ENCODE measurements at places on chromosomes 13 and 19.

DNA sequence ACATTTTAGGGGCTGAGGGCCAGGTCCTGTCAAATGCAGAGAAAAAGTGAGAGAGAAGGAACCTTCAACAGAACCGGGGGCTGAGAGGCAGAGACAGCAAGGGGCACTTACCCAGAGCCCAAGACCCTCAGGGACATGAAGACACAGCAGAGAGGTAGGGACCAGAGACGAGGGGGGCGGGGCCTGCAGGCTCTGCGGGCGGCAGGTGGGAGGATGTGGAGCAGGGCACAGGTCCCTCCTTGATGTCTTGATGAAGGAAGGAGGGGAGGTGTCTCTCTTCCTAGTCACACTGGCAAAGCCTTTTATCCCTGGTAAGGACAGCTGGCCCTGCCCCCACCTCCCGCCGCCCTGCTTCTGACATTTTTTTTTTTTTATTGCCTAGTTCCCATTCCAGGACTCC, at the start of gene KLK14:
Gene KLK14 (minus strand): TSS at position 277 of the 400 bp plus-strand sequence. CDS start 273 bp downstream, at position 4.
- no peak for DNase-seq

GRCh38 chr19:47157431-47158321, 27.0 kb downstream of the SAE1 start:
- peak; percentile 12 for DNase-seq

- no peak for DNase-seq
Observed at GRCh38 chr19:7718668-7719067, 13.2 kb downstream of the CLEC4G start.

DNA sequence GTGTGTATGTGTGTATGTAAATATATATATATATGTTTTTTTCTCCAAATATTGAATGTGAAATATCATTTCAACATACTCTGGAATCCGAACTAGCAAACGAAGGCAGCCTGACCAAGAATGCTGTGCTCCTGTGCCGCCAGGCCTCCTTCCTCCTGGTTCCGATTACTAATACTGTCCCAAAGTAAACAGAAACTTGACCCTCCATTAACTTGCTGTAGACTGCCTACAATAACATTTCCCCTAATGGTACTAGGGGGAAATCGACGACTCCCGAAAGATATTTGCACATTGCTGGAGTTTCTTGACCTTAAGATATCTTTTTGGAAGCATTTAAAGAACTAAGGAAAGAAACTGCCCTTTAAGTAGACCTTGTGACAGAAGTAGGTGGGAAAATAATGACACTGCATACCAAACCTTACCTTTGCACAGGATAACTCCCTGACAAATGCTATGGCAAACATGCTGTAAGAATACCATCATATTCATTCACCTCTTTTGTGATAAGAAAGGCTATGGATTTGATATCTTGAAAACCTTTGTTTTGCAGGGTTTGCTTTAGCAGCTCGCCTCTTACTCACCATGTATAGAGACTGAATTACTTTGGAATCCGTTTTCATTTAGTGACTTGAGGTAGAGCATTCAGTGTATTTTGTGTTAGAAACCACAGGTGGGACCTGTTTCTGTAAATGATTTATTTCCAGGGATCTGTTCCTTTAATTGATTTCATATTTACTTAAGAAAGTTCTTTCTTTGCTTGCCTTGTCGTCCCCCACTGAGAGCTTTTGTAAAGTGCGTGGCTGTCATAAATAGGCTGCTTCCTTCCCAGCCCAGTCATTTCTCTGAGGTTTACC, 80.1 kb downstream of the KLF5 start:
- DNase-seq: peak; percentile 57

DNA sequence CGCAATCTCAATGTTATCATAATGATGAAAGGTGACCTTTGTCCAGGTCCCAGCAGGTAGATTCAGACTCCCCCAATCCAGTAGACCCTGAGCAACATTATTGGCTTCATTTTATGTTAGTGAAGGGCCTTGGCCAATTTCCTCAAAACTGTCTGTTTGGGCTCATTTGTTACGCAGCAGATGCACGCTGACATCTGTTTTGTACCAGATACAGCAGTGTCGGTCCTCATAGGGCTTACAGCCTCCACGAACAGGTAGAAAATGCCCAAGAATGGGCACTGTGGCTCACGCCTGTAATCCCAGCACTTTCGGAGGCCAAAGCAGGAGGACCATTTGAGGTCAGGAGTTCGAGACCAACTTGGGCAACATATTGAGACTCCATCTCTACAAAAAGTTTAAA, 13.1 kb upstream of the NMRK2 start:
- no peak for DNase-seq

DNA sequence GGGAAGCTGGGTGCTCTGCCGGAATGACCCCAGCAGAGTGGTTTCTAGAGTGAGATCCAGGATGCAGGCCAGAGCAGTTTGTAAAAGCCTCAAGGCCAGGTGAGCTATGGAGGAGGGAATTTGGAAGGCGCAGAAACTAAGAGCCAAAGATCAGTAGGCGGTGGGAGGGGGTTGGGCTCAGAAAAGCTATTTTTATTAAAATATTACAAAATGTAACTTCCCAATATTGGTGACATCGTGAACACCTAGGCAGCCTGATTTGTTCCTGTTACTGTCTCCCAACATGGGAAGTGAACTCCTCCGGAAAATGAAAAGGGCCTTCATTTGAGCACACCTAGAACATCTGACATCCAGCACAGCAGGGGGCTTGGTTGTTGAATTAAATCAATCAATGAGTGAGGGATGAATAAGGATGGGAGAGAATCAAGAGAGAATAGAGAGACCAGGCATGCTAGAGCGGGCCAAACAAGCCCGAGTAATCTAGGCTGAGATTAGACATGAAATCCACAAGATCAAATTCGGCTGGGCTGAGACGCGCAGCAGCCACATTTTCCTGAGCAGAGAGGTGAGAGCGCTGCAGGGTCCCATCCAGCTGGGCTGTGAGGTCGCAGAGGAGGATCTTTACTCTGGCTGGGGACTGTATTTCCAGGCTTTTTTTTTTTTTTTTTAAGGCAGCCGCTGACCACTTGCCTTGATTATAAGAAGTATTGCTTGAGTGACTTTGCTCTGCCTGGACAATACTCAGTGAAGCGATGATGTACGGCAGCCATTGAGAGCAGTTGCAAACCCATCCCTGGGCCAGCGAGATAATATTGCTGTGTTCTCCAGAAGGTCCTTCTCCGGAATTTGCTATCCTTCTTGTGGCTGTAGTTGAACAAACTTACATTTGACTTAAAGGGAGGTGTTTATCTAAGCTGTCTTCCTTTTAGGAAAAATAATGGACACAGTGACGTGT, 178.0 kb upstream of the KL start:
- DNase-seq: no peak

GRCh38 chr19:6862673-6863078, 24.7 kb upstream of the ADGRE1 start:
- peak; percentile 85 for DNase-seq

GRCh38 chr19:47542030-47542475, 27.2 kb upstream of the NAPA start:
- DNase-seq: peak; percentile 54

DNA sequence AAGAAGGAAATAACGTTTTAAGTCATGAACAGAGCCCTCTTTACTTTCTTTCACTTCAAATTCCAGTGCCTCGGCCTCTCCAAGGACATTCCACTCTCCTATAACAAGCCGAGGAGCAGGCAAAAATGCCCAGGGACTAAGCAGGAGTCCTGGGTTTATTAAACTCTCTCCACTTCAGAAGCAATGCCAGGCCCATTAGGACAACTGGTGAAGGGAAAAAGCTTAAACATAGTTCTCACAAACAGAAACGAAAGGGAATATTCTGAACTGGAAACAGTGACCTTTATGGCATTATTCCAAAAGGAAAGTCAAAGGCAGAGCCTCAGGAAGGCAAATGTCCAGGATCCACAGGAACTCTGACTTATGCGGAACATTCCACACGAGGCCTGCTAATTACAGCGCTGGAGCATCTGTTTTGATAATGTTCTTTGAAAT, 30.9 kb upstream of the MED4 start:
- peak; percentile 22 for DNase-seq

- no peak for DNase-seq
Observed at GRCh38 chr13:92657565-92657964, 569.0 kb upstream of the GPC6 start.

DNA sequence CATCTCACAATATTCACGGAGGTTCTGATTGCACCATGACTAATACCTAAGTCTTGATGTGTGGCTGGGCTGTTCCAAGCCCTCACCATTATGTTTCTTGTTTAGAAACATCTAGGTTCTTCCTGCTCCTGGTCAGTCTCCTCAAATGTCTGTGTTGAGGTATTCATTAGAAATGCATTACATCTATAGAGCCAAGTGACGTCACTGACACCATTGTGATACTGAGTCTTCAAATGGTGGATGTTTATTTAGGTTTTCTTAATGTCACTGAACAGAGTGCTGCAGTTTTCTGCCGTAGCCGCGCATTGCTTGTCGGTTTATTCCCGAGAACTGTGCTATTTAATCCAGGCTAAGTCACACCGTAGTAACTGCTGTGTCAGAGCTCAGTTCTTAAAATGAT, 142.4 kb upstream of the SPACA7 start:
- DNase-seq: no peak

- peak; percentile 30 for DNase-seq
Observed at GRCh38 chr13:76016799-76017400, 380.8 kb downstream of the LMO7 start.

All from mucosa of gallbladder (tissue), 1 donor.